ENCODE measurements at places on chromosomes 1 and 21. TPM values are rescaled to one million over a fixed set of nuclear protein-coding genes. Genes with fewer than 3 reads are reported as not detected.

Gene ERG
- 16.9 TPM for polyA plus RNA-seq

Gene LENEP
- 1.4 TPM for polyA plus RNA-seq

Gene TFF3
- polyA plus RNA-seq, result 3.9 TPM

Gene ST6GALNAC3
- polyA plus RNA-seq, result 103 TPM

Gene SLC1A7
- polyA plus RNA-seq, result 0.26 TPM

GRCh38 chr1:31707711-31708110, 3.9 kb upstream of the COL16A1 start:
- DNase-seq, result no peak

GRCh38 chr1:24591781-24592180, 35.9 kb downstream of the NCMAP start:
- DNase-seq, result no peak

DNA sequence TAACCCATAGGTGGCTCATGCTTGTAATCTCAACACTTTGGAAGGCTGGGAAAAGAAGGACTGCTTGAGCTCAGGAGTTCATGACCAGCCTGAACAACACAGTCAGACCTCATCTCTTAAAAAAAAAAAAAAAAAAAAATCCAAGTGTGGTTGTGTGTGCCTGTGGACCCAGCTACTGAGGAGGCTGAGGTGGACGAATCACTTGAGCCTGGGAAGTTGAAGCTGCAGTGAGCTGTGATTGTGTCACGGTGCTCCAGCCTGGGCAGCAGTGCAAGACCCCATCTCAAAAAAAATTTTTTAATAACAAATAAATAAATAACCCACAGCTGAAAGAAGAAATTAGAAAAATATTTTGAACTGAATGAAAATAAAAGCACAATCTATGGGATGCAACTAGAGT, 13.8 kb downstream of the INTS7 start:
- DNase-seq, result no peak

DNA sequence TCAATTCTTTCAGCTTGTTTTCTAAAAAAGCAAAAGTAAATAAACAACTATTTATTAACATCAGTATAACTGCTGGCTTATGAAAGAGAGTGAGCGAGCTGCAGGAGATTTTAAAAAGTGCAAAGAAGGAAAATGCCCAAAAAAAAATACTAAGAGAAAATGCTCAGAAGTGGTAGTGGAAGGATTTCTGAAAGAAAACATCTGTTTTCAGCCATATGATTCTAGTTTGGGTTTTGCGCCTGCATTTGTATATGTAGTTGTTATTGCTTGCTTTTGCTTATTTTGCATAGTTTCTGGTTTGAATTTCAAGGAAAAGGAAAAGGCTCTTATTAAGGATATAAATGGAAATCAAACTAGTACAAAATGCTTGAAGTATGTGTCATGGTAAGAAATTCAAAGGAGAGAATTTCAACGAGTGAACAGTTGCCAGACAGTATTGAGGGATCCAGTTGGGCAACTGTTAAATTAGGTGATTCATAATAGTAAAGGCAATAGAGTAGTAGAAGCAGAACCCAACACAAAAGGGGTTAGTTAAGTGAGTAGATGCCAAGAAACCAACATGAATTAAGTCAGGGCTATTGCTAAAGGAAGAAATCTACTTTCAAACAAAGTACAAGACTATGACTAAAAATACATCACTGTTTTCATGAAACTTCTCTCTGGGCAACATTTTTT, 1.2 kb downstream of the GBP5 start:
- DNase-seq, result no peak

GRCh38 chr1:84884671-84885389, 8.2 kb downstream of the LPAR3 start:
- no peak for DNase-seq

DNA sequence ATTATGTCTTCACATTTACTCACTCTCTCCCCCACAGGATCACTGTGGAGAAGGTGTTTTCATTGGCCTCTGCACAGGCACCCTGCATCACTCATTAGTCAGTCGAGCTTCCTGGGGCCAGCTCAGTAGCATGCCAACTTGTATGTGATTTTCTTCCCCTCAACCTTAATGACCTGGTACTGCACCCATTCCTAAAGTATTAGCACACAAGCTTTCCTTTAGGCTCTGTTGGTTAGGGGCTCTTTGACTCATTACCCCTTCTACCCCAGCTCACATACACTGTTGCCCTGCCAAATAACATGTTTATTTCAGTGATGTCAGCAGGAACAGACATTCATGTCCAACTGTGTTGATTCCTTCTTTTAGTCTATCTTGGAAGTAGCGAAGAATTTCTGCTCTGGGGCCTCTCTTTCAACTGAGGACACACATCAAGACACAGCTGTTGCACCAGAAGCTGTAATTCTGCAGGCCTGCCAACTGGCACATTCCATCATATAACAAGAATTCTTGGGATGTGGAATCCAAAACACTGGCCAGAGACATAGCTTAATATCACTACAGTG, 603.5 kb upstream of the ADAMTS5 start:
- no peak for DNase-seq

- no peak for DNase-seq
Measured at GRCh38 chr1:18927082-18927653, 24.8 kb upstream of the ALDH4A1 start.

GRCh38 chr1:160610569-160611242, 31.4 kb upstream of the CD84 start:
- DNase-seq, result no peak

DNA sequence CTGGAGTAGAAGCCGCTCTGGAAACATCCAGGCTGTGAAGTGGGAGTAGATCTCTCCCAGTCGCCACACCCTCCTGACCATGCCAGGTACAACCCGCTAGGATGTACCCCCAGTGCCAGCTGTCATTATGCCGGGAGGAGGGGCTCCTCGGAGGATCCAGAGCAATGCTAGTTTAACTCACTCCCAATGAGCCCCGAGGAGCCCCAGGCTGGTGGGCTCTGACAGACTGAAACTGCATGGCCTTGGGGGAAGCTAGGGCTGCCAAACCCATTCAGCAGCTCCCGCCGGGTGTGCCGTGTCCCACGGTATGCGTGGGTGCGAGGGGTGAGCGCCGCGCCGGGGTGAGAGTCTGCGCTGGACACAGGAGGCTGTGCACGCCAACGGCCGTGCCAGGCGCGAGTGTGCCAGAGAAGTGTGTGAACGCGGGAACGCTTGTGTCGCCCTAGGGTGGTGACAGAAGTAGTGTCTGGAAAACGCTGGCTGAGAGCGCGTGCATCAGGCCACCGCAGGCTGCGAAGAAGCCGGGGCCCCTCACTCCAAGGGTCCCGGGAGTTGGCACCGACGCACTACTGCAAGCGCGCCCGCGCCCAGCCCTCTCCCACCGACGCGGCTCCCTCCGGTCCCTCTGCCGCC, 177.1 kb upstream of the EDN2 start:
- DNase-seq, result no peak

DNA sequence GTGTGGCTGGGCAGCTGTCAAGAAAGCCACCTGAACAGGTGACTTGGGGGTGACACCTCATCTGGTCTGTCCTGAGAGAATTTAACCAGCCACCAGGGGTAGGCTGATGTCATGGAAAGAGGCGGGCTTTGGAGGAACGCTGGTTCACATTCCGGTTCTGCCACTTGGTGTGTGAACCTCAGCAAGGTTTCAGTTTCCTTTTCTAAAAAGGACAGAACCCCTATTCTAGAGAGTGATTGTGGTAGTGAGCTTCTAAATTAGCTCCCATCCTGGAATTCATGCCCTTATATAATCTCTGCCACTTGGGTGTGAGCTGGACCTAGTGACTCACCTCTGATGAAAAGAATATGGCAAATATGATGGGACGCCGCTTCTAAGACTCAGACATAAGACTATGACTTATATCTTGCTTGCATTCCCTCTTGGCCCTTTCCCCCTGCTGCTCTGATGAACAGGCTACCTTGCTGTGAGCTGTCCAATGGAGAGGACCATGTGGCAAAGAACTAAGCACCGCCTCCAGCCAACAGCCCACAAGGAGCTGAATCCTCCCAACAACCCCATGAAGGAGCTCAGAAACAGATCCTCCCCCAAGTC, 332.1 kb downstream of the RRAGC start:
- DNase-seq, result no peak

DNA sequence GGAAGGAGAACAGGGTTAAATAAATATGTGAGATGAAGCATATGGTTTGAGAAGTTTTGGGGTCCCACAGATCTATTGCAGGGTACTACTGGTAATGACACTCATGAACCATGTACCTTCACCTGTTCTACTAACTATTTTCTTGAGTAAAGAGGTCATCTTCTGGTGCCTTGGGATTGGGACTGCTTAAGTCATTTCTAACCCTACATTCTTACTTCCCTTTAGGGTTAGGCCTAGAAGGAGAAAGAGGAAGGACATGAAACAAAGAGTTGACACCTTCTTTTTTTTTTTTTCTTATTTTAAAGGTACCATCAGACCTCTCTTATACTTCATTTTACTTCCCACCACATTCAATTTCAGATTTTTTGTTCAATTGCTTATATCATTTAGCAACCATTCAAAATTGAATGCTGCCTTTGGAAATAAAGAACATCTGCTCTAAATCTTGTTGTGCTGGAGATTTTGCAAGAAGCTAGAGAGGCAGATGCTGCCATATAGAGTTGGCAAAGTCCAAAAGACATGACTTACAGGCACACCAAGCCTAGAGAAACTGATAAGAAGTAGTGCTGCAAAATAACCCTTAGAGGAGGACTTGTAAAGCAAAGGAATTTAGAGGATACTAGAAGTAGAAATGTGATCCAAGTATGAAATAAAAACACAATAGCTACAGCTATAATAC, 374.4 kb upstream of the ST6GALNAC5 start:
- no peak for DNase-seq

DNA sequence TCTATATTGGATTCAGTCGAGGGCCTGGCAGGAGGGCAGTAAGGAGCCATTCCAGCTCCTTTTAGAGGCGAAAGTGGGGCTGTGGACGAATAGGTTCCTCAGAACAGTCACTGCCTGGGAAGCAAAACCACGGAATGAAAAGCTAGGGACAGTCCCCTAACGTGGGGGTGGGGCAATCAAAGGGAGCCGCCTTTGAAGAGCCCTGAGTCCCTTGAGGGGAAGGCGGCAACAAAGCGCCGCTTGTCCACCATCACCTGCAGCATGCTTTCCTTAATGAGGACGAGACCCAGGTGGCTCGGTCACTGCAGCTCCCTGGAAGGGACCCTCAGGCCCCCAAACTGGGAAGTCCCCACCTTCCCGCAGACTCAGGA, 184.7 kb downstream of the ETS2 start:
- DNase-seq, result no peak

- no peak for DNase-seq
Measured at GRCh38 chr1:8061673-8062386, 35.7 kb upstream of the ERRFI1 start.

GRCh38 chr1:182962554-182963115, 9.7 kb upstream of the SHCBP1L start:
- no peak for DNase-seq

DNA sequence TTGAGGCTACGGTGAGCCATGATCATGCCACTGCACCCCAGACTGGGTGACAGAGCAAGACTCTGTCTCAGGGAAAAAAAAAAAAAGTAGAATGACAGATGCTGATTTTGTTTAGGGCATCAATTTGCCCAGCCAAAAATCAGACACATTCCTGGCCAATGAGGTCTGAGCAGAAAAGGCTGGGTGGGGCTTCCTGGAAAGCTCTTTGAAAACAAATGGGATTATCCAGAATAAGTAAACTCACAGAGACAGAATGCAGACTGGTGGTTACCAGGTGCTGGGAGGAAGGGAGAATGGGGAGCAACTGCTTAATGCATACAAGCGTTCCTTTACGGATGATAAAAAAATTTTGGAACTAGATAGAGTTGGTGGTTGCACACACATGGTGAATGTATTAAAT, 10.1 kb upstream of the CITED4 start:
- no peak for DNase-seq

DNA sequence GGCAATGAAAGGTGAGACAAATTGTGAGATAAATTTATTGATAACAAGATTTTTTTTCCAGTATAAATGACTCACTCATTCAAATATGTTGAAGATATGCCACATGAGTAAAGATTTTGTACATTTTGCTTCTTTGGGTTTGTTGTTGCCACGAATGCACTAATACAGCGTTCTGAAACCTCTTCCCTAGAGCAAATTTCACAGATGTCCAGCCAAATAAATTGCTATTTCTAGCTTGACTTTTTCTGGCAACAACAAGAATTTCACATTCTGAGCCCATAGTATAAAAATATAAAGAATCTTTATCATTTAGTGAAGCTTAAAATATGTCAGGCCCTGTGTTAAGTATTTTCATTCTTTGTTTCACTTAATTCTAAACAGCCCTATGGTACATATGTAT, 114.5 kb upstream of the COL24A1 start:
- no peak for DNase-seq

- DNase-seq, result no peak
Measured at GRCh38 chr1:10816233-10816632, 19.8 kb upstream of the CASZ1 start.

- no peak for DNase-seq
Measured at GRCh38 chr1:202852163-202852904, 36.6 kb downstream of the RABIF start.

DNA sequence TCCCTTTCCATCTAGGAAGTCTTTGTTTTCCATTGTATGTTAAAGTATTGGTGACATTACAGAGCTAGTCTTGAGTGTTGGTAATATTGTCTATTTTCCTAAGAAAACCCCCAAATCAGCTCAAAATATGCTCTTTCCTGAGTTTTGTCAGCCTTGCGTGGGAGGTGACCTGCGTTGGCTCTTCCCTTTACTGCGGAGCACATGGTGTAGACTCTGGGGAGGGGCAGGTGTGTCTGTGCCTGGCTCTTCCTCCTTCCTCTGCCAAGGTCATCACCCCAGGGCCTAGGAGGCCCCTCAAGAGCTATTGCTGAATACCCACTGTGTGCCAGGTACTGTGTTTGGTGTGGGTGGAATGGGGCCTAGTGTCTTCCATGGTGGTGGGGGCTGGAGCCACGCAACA, 33.4 kb downstream of the CACNA1E start:
- DNase-seq, result no peak

DNA sequence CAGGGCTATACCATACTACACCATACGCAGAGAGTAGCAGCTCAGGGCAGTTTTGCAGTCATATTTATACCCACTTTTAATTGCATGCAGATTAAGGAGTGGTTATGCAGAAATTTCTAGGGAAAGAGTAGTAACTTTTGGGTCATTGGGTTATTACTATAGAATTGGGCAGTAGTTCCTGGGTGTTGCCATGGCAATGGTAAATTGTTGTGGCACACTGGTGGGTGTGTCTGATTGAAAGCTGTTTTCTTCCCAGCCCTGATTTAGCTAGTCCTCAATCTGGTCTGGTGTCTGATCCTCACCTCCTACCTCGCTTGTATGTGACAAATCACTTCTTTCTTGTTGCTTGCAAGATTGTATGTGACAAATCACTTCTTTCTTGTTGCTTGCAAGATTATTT, 30.5 kb downstream of the CYP4A11 start:
- no peak for DNase-seq

GRCh38 chr21:45160198-45160597, 85.8 kb downstream of the ADARB1 start:
- no peak for DNase-seq

GRCh38 chr21:29271927-29272333, 26.8 kb upstream of the BACH1 start:
- no peak for DNase-seq

Measured in left renal cortex interstitium (tissue), 4 donors.